Right renal cortex interstitium (tissue), 3 donors: ENCODE measurements at places on chromosomes 4 and X. TPM values are rescaled to one million over a fixed set of nuclear protein-coding genes. Genes with fewer than 3 reads are reported as not detected.

The CDX4 gene
- not detected for polyA plus RNA-seq

- DNase-seq, result no peak
These were observed 74.8 kb upstream of the SMARCA5 start for GRCh38 chr4:143438710-143439109.

GRCh38 chr4:102420563-102421398 lies 75.5 kb upstream of the SLC39A8 start:
- DNase-seq, result no peak

The SNCA gene
- 67.6 TPM for polyA plus RNA-seq

DNA sequence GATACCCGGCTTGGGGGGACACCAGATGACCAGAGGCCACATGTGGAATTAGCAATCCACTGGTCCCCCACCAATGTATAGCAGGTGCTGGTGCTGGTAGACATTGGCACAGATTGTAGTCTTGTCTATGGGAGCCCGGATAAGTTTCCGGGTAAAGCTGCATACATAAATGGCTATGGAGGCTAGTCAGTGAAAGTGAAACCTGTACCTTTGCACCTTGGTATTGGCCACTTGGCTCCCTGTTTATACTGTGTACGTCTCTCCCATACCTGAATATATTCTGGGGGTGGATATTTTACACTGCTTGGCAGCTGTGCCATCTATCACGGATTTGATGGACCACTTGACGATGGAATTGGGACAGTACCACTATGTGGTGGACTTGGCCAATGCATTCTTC lies 5.6 kb upstream of the TIGD2 start:
- no peak for DNase-seq

DNA sequence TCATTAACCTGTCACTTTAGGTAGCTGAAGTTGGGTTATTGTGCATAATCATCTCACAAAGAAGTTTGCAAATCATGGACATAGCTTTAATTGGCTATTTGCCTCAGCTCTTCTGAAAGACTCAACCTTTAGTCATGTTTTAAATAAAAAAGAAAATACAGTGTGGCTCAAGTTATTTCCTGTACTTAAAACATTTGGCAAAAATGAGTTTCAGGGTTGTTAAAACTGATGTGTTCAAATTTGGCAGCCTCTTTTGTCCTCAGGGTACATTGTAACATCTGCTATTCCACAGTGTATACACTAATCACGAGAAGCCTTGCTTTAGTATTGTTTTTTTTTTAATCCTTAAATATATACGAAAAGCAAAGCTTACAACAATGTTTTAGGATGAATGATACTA lies 31.5 kb upstream of the HPGD start:
- no peak for DNase-seq

The ASMTL gene
- polyA plus RNA-seq, result 42.1 TPM

The ZDHHC9 gene
- 44.3 TPM for polyA plus RNA-seq

DNA sequence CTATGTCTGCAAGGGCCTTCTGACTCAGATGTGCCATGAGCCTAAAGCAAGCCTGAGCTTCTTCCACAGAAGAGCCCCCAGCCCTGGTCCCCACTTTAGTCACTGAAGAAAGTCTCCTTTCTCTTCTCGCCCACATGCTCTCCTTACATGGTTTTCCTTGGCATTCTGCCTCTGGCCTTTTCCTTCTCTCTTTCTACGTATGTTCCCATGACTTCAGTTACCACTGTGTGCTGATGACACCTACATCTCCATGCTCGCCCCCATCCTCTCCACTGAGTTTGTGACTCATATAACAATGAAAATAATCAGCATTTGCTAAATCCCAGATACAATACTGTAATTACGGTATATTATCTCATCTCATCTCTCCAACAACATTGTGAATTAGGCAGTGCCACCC lies 149.3 kb downstream of the AMMECR1 start:
- DNase-seq, result no peak

GRCh38 chr4:7137326-7138200 lies 54.8 kb upstream of the SORCS2 start:
- DNase-seq, result no peak

DNA sequence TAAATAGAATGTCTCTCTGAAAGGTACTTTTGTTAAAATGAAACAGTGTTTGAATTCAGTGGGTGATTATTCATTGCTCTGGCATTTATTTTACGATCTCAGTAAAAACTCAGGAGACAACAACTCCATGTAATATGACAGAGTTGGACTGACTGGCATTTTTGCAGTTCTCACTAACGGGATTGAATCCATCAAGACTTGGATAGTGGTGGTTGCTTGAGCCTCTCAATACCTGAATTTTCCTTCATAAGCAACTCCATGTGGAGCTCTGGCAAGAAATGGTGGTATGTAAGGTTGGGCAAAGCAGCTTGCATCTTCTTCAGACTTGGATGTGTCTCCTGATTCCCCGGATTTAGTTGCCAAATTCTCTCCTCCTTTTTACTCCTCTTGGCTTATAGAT lies 72.7 kb downstream of the FRMPD4 start:
- no peak for DNase-seq

DNA sequence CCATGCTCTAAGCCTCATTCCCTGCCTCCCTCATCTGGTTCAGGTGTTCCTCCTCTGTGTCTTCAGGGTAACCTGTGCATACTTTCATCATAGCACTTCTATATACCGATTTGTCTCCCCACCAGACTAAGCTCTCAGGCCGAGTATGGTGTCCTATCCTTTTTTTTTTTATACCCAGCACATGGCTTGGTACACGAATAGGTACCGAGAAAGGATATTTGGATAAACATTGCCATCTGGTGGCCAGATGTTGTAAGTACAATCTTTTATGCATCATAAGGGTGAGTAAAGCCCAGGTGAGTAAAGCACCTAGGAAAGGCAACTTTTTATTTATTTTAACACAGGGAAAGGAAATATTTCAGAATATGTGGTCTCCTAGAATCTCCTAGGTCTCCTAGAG lies 68.4 kb downstream of the MID2 start:
- DNase-seq, result peak; percentile 9

The ITIH6 gene
- polyA plus RNA-seq, result 0.18 TPM

The TBC1D25 gene
- 9.5 TPM for polyA plus RNA-seq

DNA sequence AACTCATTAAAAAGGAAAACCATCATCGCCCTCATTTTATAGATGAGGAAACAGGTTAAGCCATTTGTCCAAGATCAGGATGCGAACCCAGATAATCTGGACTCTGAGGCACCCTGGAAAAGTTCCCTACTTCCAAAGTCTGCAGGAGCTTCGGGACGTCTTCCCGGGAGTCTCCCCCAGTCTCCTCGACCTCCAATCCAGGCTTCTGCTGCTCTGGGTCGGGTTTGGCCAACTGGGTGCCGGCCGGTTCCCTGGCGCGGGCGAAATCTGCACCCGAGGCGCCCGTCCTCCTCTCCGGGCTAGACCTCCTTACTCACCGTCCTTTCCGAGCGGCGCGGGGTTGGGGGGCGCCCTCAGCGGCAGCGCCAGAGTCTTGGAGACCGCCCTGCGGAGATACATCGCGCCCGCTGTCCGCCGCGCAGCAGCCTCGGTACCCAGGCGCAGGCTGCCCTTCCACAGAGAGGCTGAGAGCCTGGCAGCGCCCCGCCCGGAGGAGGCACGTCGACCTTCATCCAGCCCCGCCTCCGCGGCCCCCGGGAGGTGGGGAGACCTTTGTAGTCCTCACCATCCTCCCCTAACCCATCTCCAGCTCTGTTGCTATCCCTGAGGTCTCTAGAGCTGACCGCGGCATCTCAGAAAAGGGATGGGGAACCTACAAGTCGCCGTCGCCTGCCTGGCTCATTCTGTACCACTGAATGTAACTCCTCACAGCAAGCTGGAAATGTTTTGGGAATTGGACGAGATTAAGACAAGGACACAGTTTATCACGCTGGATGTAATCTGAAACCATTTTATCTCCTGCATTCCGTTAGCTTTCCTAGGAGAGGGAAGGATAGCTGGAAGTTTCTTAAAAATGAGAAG lies at the start of gene MGARP:
Gene MGARP (minus strand): TSS at position 466 of the 861 bp plus-strand sequence. CDS start 67 bp downstream, at position 399.
- DNase-seq, result no peak

- no peak for DNase-seq
These were observed 119.4 kb upstream of the C1GALT1C1 start for GRCh38 chrX:120749141-120749846.

DNA sequence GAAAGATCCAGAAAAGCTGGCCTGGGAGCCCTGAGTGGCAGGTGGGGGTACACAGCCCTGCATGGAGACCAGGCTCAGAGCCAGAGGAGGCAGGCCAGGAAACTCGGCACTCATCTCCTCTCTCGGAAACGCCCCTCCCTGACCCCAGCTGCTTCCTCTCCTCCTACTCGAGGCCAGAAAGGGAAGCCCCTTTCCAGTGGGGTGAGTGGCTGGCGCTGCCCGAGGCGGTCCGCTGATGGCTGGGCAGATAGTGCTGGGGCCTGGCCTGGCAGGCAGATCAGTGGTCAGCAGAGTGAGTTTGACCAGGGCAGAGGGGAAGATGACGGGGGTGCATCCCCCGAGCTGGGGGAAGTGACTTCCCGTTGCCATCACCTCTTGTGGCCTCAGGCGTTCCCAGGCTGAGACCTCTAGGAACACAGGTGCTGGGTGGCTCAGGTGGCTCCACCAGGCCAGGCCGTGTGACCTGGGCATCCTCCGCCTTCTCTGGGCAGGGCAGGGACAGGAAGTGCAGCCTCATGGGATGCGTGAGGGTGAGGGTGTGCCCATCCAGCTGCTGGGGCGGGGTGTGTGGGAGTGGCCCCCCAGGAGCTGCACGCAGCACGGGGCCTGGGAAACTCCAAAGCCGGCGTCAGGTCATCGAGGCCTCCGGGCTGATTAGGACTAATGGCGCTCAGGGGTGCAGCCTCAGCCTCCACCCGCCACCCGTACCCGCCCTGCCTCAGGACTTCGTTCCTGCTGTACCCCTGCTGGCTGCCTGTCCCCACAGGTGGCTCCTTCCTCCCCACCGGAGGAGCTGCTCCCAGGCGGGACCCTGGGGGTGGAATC lies 5.7 kb downstream of the SH3BP2 start:
- no peak for DNase-seq

DNA sequence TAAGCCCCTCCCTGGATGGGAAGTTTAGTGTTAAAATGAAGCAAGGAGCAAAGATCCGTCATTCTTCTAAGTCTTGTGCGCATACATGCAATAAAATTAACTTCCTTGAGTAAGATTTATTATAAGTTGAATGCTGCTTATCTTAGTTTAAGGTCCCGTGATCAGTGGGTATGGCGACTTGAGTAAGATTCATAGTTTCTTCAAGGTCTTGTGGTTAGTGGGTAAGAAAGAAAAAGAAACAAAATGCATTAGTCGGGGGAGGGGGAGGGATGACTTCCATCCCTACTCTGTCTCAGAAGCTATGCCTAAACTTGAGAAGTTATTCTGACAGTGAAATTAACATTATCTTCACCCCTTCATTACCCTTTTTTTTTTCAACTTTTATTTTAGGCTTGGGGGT lies 127.3 kb upstream of the MAGEB16 start:
- no peak for DNase-seq

The SYN1 gene
- polyA plus RNA-seq, result 6.5 TPM

DNA sequence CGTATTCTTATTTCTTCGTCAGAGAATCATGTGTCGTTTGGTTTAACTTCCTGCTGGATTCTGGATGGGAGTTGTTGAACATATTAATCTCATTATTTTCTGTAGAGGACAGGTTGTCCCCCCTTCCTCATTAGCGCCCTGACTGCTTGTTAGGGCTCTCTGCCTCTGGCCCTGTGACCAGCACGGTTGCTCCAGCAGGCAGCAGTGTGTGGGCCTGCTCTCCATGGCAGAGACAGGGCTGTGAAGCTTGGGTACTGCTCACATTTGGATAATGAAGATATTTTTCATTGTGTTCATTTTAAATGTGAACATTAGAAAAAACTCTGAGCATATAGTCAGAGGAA lies 102.7 kb downstream of the KLHL8 start:
- DNase-seq, result no peak

DNA sequence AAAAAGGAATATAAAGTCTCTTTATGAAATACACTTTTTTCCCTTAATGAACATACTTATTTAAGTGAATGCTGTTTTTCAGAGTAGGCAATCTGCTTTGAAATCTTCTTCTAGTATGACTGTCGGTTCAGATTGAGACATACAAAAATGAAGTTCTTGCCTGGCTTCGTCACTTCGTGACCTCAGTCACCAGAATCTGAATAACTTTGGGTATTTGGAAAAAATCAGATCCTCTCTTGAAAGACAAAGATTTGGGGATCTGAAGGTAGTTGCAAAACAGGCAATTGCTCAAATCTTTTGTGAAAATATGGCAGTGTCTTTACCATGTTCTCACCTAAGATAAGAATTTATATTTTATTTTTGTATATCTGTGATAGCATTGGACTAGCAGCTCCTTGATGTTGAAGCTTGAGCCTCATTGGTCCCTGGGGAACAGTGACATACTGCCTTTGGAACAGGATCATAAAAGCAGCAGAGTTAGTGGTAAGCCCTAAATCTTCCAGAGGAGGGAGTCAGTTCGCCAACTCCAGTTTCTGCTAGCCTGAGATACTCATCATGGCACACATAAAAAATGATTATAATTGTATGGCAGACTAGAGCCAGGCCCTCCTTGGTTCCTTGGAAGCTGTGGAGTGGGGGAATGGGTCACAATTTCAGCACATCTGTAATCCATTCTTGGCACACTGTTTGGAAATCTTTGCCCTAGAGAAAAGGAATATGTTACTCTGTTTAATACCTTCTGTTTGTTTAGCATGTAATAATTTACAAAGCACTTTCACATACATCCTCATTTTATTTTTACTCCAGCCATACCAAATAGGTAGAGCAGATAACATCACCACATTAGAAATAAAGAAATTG lies 5.0 kb downstream of the ARFIP1 start:
- no peak for DNase-seq

DNA sequence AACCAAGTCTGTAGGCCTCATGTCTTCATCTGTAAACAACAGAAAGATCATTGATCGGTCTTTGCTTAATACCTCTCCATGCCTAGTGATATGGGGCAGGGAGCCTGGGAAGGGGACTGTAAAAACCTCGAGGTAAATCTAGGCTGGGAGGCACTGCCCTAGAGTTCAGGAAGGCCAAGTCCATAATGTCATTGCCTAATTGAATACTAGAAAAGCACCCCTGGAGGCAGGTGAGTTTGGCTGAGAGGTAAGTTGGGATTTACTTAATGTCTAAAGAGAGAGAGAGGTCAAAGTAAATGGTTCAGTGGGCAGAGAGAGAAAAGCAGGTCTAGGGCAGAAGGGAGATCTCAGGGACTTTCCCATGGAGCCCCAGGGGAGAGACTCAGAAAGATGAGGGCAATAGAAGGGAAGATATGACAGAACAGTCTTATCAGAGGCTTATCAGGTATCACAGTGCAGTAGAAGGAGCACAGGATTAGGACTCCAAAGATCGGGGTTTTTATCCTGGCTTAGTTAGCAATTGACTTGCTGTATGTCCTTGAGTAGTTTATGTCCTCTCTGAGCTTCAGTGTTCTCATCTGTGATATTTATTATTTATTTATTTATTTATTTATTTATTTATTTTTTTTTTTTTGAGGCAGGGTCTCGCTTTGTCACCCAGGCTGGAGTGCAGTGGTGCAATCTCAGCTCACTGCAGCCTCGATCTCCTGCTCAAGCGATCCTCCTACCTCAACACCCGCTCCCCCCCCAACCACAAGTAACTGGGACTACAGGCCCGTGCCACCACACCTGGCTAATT lies 85.2 kb downstream of the SLC16A2 start:
- no peak for DNase-seq
